Muscle of back (tissue), 13 donors: ENCODE measurements at places on chromosomes 11 and 22.

DNA sequence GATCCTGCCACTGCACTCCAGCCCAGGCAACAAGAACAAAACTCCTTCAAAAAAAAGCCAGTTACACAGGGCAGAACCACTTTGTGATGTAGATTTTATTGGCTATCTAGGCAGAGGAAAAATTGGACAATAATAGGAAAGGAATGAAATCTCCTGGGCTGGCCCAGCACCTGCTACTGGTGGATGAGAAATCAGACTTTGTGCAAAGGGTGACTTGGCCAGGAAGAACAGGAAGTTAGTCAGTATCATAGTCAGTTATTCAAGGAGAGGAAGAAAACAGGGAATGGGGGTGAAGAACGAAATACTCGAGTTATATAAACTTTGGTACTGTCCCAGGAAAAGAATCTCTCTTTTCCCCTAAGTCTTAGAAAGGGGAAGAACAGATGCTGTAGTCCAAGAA is 11.0 kb upstream of the SPTBN2 start:
- no peak for DNase-seq

DNA sequence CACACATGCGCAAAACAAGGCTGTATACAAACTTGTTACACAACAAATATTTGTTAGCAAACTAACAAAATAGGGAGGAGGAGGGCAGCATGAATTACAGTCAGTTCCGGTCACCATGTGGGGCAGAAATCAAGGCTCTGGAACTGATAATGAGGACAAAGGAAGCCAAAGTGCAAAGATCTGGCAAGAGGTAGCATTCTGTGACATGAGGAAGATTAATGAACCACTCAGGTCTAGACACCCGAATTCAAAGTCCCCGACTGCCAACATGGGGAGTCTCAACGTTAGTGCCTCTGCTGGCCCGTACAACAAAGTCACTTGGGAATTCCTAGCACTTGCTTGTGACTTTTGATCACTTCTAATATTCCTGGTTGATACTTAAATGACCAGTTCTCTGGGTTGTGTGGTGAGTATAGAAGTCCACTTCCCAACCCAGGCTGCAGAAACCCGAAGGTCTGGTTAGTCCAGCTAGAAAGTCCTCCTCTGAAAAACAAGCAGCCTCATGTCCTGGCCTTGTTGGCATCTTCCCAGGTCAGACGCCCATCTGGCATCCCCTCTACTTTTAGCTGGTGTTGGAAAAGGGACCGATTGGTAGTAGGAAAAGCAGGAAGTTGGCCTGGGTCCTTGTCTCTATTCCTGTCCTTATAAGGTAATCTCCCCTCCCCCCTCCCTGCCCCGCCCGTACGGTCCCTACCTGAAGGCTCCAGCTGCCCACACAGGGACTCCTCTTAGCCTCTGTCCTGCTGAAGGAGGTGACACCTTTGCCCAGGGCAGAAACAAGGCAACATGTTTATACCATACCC is 1.6 kb downstream of the SUN2 start:
- peak; percentile 58 for DNase-seq

GRCh38 chr11:66956689-66957290 is 1.4 kb downstream of the PC start:
- no peak for DNase-seq

DNA sequence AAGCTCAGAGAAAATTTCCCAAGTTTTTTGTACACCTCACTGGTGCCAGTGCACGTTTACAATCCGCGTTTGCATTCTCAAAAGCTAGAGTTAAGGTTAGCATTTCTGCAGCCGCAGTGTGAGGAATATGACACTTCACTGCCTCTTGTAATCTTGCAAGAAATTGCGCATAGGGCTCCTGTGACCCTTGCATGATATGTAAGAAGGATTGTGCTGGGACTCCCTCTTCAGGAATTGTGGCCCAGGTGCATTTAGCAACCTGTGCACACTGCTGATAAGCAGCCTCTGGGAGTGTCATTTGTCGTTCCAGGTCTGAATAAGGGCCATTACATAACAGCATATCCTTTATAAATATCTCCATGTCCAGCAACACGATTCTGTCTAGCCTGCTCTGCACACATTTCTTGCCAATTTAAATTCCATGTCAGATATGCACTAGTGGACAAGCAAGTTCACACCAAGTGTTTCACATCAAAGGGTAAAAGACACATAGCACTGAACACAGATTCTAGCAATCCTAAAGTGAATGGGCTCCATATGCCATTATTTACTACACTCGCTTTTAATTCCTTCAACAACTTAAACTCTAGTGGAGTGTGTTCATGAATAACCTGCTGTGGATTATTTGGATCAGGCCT is 69.2 kb upstream of the INCENP start:
- no peak for DNase-seq

- no peak for DNase-seq
Measured at GRCh38 chr11:118641397-118642019, 34.1 kb downstream of the PHLDB1 start.

GRCh38 chr11:123505546-123506299 is 75.7 kb downstream of the GRAMD1B start:
- no peak for DNase-seq

GRCh38 chr11:117456027-117456720 is 128.5 kb downstream of the CEP164 start:
- DNase-seq, result no peak

GRCh38 chr11:117146521-117146920 is 2.4 kb downstream of the PAFAH1B2 start:
- DNase-seq, result no peak

- DNase-seq, result peak; percentile 90
Measured at GRCh38 chr11:112655371-112655770, 305.8 kb upstream of the NCAM1 start.

DNA sequence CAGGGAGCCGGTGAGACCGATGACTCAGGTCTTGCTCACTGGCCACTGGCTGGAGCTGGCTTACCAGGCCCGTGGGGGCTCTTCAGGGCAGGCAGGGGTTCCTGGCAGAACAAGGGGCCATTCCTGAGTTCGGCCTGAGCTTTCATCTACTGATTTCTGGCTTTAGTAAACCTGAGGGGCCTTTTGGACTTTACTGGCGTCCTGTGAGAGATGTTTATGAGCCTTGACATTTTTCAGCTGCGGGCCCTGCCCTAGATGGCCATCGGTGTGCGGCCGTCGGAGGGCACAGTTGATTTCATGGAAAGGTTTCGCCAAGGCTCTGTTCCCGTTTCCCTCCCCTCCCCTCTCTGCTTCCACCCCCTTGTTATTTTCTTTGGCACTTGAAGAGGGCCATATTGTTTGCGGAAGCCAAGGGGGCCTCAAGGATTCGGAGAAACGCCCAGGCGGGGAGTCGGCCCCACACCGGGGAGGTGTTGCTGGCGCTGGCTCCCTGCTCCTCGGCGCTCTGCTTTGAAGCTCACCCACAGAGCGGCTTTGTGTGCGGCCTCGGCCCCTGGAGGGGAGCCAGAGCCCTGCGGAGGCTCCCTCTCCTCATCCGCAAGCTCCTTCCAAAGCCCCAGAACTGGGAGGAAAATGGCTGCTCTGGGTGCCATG is 17.7 kb downstream of the ELF5 start:
- no peak for DNase-seq

GRCh38 chr11:88313441-88313840 is 24.1 kb downstream of the CTSC start:
- DNase-seq, result no peak

- no peak for DNase-seq
Measured at GRCh38 chr22:44660051-44660830, 41.8 kb upstream of the PRR5 start.

DNA sequence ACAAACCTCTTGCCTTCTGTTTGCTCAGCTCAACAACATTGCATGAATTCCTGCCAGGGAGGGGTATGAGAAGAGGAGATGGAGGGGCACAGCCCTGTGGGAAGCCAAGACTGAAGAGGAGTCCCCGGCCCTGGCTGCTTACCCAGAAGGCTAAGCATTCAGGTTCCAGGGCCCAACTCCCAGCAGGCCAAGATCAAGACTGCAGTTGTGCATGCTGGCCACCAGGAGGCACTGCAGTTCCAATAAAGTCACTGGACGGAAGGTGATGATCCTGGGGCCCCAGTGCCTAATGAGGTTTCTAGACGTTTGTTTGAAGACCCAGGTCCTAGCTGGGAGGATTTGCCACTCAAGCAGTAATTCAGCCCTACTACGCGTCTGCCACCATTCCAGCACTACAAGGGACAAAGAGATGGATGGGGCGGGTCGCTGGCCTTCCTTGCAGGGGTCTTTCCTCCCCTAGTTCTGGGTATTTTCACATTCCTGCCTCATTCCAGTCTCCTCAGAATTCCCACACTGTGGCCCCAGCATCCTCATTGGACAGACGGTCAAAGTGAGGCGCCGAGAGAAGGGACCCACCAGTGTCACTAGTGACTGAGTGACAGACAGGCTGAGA is 23.6 kb downstream of the ALX4 start:
- DNase-seq, result peak; percentile 52

- no peak for DNase-seq
Measured at GRCh38 chr22:37781434-37782059, 26.2 kb upstream of the GCAT start.

DNA sequence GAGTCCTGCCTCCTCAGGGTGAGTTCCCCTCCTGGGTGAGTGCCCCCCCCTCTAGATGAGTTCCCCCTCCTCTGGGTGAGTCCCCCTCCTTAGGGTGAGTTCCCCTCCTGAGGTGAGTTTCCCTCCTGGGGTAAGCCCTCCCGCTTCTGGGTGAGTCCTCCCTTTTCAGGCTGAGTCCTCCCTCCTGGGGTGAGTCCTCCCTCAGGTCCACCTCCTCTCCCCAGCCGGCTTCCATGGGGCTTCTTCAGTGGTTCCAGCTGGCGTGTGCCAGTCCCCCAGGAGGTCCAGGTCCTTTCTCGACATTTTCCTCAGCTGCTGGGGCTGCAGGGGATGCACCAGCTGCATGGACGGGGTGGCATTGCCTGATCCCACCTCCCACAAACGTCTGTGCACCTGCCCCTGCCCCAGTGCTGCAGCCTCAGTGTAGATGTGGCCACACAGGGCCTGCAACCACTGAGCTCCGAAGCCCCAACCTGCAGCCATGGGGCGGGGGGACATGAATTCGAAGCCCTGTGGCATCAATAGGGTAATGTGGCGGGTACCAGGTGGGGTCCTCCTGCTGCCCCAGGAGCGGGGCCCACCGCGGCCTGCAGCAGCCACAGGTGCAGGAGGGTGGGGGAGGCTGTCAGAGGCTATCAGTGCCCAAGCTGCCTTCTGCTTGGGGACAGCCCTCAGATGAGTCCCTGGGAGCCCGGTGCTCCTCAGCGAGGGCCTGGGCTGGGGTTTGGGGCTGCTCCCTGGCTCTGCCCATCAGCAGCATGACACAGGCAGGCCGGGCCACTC is 101.3 kb upstream of the FGF3 start:
- DNase-seq, result no peak

GRCh38 chr11:111308140-111308539 is 9.8 kb downstream of the POU2AF3 start:
- DNase-seq, result peak; percentile 59

- DNase-seq, result no peak
Measured at GRCh38 chr11:120532832-120533196, 21.3 kb downstream of the GRIK4 start.

DNA sequence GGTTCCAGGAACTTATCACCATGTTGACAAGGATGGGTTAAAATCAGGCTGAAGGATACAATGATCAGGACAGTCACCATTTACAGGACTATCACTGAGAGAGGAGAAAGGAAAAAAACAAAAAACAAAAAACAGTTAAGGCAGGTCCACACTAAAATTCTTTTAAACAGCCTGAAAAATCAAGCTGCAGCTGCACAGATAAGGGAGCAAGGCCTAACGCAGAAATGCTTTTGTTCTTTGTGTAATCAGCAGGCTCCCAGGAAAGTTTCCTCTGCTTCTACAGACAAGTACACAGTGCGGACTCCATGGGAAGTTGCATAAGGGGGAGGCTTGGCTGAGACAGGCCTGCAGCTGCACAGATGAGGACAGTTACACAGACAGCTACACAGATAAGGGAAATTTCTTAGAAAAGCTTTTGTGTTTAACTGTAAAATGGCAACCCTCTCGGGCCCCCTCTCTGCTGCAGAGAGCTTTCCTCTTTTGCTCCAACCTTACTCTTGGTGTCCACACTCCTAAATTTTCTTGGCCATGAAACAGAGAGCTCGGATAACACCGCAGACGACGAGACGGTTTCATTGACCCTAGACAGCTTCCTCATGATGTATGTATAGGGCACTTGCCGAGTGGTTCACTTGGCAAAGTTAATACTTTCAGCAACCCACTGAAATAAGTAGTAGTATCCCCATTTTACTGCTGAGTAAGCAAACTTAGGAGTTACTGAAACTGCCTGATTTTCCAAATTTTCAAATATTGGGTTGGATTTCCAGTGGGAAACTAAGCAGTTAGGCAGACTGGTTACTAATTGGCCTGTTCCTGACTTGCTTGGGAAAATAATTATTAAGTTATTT is 45.5 kb downstream of the PIWIL3 start:
- peak; percentile 58 for DNase-seq

- DNase-seq, result no peak
Measured at GRCh38 chr22:29385748-29386147, 2.6 kb downstream of the AP1B1 start.
